ENCODE measurements at places on chromosomes 11 and 22.

DNA sequence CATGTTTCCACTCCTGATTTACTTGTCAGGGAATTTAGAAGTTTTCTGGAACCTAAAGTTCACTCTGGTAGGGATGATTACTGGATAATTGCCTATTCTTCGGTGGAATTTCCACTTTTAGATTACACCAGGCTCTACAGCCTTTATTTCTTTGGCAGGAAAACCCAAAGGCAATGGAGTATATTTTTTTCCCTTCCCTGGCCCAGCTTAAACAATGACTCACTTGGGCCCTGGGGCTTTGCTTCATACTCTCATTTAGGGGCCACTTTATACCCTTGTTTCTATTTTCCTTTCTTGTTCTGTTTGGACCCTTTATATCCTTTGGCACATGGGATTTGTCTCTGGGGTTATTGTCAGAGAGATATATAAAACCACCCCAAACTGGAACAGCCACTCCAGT lies 114.7 kb downstream of the CSTPP1 start:
- no peak for DNase-seq

DNA sequence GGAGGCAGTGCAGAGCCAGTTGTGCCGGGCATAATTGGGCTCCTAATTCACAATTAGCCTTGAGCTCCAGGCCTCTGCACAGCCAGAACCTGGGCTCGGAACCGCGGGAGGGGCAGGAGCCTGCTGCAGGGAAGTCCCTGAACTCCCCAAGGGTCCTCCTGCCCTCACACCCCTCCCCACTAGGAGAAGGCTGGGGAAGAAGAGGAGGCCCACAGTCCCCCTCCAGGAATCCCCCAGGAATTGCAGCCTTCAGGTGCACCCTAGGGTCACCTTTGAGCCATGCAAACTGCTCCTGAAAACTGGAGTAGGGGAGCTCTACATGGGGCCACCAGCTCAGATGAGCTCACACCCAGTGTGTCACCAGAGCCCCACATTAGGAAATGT lies 93.8 kb upstream of the LMO1 start:
- DNase-seq: no peak

DNA sequence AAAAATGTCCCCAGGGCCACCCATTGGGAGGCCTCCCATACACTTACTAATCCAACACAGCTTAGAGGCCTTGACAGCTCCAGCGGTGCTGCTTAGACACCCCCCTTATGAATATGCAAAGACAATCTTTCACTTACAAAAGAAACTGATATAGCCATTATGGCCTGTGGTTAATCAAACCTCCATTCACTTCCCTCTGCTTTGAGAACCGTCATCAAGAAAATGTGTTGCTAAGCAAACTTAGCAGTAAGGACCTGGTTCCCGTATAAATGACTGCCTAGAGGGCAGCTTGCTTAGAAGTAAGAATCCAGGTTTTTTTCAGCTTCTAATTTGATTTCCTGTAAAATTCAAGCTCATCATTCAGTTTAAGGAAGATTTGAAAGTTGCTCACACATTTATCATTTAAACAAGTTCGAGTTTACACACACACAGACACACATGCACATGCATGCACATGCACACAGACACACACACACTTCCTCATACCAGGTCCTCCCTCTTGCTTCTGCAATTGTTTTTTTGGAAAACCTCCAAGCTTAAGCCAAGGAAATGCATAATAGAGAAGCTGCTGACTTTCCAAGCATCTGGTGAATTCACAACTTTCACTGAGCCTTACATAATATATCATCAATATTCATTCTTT lies 137.7 kb upstream of the BLID start:
- DNase-seq: no peak

GRCh38 chr22:21651521-21652009 lies 9.5 kb downstream of the SDF2L1 start:
- DNase-seq: no peak

DNA sequence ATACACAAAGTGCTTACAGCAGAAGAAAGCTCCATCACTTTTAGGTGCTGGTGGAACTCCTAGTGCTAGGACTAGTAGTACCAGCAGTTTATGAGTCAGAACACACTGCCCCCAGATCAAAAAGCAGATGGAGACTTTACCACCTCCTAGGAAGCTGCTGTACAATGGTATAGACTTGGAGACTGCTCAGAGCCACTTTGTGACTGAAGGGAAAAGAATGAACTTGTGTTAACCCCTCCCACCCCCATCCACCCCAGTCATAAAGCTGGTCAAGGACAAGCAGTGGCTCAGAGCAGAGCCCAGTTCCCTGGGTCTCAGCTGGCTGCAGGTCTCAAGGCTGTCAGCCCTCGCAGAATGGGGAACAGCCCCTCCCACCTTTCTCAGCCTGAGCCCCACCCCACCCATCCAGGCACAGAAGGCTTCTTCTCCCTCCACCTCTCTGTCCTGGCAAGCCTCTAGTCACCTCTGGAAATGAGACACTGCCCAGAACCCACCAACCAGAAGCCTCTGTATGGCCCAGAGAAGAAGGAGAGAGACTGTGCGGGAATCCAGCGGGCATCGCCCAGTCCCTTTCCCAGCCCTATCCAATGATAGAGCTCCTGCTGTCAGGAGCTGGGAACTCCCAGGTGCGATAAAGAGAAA lies 23.8 kb downstream of the PACSIN2 start:
- no peak for DNase-seq

DNA sequence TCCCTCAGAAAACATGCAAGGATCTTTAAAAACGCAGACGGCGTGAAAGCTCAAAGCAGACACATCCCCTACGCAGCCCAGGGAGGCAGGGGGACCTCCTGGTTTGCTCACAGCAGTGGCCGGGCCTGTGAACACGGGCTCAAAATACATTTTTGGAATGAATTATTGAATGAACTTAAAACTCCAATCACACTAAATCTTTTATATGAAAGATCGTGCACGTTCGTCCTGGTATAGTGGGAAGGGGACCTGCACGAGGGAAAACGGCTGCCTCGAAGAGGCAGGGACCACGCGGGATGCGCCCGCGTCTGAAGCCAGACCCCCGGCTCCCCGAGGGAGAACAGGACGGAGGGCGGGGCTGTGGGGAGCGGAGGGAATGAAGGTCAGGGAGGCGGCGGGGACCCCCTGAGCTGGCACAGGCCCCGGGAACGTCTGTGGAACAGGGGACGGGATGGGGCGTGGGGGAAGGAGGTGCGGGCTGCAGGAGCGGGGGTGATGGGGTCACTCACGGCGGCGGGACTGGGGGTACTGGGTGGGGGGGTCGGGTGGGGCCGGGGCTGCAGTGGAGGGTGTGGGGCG lies 1.3 kb upstream of the PANX2 start:
- no peak for DNase-seq

DNA sequence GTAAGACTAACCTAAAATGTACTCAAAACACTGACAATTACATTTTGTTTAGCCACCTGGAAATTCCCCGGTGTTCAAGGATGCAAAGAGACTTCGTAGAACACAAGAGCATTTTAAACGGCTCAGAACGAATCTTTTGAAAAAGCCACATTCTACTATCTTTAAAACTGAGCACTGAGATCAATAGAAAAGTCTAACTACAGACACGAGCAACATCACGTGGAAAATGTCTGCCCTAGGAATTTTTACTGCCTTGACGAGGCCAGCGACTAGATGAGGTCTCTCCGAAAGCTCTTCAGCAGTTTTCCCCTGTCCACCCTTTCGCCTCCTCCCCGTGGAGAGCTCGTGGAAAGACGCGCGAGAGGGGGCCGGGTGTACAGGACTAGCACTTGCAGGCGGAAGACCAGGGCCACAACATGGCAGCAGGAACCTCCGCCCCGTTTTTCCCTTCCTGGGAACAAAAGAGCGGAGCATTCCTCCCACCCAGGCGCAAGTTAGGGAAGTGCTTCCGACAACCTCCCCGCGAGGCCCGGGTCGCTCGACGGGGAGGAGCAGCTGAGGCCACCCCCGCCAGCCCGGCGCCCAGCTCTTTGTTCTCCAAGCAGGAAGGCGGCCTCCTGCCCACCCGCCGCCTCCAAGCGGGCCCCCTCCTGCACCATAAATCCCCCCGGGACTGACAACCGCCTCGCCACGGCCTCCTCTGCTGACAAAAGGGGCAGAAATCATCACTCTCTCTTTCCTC lies 1.1 kb downstream of the EIF4G2 start:
- DNase-seq: peak; percentile 36

GRCh38 chr22:39396797-39397195 lies 2.8 kb upstream of the TAB1 start:
- DNase-seq: no peak

- DNase-seq: peak; percentile 62
Measured at GRCh38 chr22:20418211-20418788, 19.3 kb downstream of the SCARF2 start.

GRCh38 chr11:112023104-112023503 lies 2.1 kb upstream of the DLAT start:
- DNase-seq: no peak

- DNase-seq: no peak
Measured at GRCh38 chr22:19079691-19080090, 42.5 kb downstream of the DGCR2 start.

DNA sequence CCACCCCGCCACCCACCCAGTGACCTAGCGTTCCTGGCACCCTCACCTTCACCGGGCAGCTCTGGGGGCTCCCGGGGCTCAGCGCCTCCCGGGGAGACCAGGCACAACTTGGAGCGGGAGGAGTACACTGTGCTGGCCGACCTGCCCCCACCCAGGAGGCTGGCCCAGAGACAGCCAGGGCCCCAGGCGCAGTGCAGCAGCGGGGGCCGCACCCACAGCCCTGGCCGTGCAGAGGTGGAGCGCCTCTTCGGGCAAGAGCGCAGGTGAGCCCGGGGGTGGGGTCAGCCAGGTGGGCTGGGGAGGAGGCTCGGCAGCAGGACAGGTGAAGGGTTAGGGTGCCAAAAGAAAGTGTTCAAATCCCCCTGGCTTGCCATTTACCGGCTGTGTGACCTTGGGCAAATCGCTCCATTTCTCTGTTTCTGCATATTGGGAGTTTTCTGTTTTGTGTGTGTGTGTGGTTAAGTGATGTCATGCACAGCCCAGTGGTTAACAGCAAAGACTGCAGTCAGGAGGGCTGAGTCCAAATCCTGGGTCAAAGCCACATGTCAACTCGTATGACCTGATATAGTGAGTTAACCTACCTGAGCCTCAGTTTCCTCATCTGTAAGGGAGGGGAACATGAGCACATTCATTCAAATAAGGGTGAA lies 29.5 kb downstream of the TRIOBP start:
- DNase-seq: no peak

GRCh38 chr11:64296236-64296635 lies 3.9 kb upstream of the CATSPERZ start:
- no peak for DNase-seq

DNA sequence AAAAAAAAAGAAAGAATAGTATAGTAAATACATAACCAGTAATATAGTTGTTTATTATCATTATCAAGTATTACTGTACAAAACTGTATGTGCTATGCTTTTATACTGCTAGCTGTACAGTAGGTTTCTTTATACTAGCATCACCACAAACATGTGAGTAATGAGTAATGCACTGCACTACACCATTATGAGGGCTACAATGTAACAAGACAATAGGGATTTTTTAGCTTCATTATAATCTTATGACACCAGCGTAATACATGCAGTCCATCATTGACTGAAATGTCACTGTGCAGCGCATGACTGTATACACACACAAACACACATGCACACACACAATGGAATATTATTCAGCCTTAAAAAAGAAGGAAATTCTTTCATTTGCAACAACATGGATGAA lies 111.5 kb upstream of the ZBED5 start:
- DNase-seq: no peak

DNA sequence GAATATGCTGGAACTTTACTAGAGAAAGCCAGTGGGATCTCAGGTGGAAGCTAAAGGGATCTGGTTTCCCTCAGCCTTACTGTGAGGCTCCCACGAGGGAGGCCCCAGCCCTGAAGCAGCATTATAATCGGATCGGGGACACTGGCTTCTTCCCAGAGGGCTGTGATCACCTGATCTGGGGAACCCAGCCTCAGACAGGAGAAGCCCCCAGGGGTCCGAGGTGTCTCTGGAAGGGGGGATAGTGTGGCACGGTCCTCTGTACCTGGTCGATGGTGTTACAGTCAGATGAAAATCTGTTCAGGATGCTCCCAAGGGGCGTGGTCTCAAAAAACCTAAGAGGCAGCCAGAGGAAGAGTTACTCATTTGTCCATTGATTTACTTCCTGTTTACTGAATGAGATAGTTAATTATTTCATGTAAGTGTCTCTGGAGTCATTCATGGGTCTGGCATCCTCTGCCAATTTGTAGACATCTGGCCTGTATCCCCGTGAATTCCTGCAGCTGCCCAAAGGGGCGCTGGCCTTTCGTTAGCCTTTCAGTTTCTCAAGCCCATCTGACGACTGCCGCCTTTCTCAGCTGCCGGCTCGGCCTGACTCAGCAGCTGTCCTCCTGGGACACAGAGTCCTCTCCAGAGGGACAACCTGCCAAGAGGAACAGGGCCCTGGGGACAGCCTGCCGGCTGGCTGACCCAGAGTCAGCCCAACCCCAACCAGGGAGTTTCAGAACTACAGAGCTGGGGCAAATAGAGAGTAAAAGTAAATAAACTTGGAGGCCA lies 17.0 kb upstream of the KCNJ11 start:
- DNase-seq: peak; percentile 54

DNA sequence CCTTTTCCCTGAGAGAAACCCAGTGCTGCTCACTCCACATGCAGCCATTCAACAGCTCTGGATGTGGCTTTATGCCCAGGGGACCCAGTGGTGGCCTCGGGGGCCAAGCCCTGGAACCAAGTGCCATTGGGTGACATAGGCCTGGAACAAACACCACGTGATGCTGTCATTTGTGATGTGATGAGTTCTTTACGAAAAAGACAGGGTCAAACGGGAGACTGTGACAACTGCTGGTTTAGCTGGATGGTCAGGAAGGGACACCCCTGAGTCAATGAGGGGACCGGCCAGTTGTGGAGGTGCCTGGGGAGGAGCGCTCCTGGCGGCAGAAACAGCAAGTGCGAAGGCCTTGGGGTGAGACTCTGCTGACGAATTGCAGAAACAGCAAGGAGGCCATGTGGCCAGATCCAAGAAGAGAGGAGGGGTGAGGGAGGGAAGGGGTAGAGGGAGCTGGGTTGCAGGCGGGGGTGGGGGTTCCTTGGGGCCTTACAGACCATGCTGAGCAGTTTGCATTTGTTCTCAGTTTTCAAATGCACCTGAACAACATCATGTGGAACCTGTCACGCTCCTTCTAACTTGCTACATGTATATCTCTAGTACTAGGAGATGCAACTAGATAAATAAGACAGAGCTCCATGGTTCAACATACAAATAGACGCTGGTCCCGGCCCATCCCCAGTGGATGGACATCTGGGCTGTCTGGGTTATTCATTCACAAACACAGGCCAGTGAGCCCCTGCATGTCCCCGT lies 56.1 kb downstream of the IGLL5 start:
- no peak for DNase-seq
